Activated CD4-positive, alpha-beta T cell treated with anti-CD3 and anti-CD28 coated beads, Interleukin-10, Interleukin-2, amounts not matched to agents 100 ng/mL and 50 ng/mL, durations not matched to agents 16 hours and 8 hours (primary cell): ENCODE measurements at places on chromosomes 3 and 15.

DNA sequence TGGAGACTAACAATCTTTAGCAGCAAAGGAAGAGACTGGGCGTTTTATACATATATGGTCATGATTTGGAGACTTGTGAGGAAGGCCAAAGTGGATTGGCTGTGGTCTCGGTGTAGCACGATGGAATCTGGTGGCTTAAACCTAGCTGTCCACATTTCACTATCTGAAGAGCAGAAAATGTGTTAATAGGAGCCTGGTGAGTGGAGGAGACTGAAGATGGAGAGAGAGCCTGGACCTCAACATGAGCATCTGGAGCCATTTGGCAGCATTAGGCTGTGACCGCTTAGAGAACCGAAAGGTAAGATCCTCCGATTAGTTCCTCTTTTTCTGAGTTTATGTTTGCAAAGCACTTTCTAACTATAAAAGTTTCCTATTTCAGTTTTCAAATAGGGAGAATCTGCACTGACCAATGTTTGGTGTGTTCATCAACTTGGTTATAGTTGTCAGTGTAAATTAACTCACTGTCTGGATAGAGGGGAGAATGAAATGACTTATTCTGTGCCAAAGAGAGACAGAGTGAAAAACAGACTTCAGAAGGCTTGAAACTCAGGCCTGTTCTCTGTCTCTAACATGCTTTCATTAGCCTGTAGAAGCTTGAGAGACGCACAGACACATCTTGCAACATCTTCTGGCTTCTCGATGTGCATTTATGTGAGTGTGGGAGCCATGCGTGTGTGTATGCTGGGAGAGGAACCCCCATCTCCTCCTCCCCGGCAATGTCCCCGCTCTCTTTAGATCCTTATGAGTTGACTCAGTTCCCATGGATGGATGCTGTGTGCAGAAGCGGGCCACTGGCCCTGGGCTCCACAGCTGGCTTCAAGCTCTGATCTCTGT is 244.7 kb upstream of the TBL1XR1 start:
- no peak for DNase-seq

GRCh38 chr3:78507196-78507984 is 1260.4 kb downstream of the ROBO1 start:
- DNase-seq = no peak

DNA sequence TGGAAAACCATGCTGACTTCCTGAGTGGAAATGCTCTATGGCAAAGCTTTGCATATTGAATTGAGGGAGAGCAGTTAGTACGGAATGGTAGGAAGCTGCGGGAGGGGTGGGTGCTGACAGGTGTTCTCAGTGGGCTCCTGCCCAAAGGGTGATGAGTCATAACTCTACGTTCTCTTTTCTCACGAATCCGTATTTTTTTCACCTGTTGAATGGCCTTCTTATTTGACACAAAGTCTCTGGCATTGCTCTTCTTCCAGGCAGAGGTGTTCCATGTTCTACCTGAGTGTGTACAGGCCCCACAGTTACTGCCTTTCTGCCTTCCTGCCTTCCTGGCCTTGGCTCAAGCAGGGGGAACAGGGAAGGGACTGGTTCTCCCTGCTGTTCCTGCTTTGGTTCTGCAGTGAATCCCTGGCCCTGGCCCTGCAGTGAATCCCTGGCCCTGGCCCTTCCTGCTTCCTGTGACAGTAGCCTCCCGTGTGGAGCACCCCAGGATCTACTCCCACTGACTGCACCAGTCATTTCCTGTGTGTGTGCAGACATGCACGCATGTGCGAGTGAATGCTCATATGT is 31.9 kb downstream of the TRAK1 start:
- no peak for DNase-seq

DNA sequence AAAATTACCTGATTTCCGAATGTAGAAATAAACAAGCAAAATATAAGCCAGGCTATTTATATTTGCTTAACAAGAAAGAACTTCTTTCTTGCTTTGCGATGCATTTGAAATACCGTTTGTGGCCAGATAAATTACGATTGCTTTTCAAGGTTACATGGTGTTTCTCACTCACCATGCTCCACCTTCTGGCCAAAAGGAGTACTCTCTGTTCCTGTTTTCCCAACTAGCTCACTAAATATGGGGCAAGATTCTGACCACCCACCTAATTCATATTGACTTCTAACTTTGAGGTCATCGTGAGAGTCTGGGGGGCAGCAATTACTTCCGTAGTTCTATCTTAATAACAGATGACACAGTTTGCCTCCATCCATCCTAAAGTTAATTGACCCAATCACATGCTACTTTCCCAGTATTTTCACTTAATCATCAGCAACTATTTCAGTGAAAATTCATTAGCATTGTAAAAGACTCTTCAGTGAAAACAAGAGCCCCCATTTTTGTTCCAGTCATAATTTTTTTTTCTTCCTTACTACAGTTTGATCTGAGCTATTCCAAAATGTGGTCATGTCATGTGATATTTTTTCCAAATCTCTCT is 25.9 kb downstream of the ACP3 start:
- peak; percentile 47 for DNase-seq

DNA sequence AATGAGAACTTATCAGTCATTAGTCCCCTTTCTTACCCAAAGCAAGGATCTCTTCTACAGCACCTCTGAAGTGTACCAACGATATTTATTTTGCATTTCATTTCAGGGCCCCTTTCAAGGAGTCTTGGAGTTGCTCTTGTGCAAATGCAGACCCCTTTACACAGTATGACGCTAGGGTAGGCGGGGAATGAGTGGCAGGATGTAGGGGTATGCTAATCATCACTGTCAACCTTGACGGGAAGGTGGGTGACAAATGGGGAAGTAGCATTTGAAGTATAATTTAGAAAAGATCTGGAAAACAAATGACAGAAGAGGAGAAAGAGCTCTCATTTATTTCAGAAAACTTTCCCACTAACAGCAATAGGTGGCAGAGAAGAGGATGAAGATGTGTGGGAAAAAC is 94.4 kb downstream of the LRRN1 start:
- no peak for DNase-seq

DNA sequence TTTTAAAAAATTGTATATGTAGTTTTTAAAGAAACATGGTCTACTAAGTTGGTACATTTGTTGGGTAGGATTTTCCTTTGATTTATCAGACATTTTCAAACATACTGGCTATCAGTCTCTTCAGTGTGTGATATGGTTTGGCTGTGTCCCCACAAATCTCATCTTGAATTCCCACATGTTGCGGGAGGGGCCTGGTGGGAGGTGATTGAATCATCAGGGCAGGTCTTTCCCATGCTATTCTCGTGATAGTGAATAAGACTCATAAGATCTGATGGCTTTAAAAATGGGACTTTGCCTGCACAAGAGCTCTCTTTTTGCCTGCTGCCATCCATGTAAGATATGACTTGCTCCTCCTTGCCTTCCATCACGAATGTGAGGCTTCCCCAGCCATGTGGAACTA is 121.9 kb downstream of the ABI3BP start:
- no peak for DNase-seq

GRCh38 chr3:182999767-183000166 is 19.4 kb upstream of the DCUN1D1 start:
- no peak for DNase-seq

GRCh38 chr3:8959668-8960067 is 3.6 kb downstream of the RAD18 start:
- DNase-seq = no peak

DNA sequence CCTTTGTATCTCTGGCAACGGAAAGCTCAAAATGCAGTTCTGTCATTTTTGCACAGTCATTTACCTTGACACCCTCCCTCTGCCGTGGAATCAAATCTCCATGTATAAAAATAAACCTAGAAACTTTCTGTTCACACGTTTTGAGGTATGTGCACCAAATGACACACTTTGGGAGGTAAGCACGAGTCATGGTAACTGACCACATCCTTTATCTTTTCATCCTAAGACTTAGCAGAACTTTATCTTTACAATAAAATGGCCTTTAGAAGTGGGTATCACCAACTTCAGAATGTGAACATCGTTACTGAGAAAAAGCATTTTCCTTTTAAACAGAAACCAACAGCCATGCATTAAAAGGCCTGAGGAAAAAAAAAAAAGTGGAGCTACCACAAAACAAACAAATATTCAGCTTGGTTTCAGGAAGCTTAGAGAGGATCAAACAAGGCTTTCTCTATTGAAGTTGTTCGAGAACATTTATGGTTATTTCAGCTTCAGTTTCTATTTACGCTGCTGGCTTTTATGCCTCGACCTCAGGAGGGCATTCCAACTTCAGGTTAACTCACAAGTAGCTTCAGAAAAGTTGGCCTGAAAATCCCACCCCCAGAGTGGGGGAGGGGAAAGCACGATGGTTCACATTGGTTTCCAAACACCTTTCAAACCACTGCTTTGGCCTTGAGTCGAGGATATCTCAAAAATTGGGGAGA is 171.1 kb upstream of the ICE2 start:
- DNase-seq = peak; percentile 88

- no peak for DNase-seq
Observed at GRCh38 chr3:26535151-26535550, 87.4 kb upstream of the LRRC3B start.

DNA sequence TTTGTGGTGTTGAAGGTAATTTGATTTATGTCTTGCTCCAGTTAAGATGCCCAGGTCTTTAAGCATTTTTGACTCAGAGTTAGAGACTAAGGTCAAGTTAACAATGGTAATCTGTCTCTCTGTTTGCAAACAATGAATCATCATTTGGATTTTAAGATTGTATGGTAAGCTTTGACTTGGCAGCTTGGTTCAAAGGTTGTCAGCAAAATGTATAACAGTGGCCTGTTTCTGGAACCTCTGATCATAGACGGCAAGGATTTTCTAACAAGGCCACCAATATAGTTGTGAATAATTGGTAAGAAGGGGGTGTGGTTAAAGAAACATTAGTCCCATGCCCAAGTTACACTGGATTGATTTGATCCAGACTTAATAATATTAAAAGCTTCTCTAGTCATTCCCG is 775.2 kb upstream of the GOLIM4 start:
- no peak for DNase-seq

DNA sequence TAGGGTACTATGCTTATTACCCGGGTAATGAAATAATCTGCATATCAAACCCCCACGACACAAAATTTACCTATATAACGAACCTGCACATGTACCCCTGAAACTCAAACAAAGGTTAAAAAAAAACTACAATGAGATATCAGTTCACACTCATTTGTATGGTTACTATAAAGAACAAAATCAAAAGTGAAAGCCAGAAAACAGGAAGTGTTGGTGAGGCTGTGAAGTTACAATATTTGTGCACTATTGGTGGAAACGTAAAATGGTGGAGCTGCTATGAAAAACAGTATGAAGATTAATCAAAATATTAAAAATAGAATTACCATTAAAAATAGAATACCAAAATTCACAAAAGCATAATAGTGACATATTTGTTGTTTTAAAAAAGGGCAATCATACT is 128.9 kb downstream of the ZIC1 start:
- DNase-seq = no peak

DNA sequence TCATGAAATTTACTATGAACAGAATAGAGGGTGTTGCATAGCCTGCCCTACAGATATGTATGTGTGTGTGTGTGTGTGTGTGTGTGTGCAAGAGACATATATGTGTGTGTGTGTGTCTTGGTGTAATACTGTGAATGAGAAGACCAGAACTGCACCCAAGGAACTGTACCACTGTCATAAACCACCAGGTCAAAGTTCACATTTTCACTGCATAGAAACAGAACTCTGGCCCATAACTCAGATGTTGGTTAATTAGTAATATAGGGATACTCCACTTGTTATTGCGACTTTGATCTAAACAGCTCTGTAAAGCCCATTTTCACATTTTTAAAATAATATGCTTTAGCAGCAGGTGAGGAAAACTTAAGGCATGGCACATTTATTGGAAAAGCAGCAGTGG is 111.8 kb downstream of the IGF2BP2 start:
- no peak for DNase-seq

DNA sequence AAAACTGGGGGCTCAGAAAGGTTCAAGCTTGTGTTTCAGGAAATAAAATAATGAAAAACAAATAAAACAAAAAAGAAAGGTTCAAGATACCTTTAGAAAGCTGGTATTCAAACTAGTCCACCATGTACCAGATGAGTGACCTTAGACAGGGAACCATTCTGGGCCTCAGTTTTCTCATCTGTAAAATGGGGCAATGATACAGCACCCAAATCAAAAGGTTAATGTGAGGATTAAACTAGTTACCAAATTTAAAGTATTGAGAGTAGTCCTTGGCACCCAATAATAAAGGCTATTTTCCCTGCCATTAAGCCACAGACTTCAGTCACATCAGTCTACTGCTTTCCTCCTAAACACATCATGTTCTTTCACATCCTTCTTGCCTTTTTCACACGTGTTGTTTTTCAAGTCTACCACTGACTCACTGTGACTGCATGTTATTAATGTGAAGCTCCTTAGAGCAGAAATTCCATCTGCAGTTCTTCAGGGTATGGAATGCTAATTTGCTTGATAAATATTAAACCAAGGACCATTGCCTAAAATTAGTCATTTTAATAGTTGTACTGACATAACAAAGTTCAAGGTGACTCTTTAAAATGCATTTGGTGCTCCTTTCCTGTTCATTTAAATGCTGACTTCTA is 19.9 kb downstream of the TAMM41 start:
- DNase-seq = peak; percentile 14

DNA sequence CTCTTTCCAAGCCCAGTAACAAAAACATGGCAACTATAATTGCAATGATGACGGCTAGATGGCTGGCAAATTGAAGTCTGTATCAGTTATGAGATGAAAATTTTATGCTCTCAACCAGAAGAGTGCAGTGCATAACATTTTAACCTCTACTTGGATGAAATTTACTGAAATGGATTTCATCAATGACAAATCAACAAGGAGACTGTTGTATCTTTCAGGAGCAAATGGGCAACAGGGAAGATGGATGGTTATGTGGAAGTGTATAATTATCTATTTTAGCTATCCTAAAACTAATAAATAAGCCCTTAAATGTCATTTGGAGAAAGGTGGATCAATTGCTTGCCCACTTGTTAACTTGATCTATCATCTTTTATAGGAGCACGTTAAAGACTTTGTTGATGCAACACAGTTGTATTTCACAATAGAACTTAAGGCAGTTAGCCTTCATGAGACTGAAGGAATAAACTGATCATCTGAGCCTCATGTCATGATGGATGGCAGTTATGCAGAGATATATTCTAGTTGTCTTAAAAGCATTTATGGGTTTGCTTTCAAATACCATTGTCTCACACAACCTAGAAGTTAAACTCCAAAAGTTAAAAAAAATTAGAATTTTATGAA is 315.1 kb upstream of the TBC1D5 start:
- no peak for DNase-seq

DNA sequence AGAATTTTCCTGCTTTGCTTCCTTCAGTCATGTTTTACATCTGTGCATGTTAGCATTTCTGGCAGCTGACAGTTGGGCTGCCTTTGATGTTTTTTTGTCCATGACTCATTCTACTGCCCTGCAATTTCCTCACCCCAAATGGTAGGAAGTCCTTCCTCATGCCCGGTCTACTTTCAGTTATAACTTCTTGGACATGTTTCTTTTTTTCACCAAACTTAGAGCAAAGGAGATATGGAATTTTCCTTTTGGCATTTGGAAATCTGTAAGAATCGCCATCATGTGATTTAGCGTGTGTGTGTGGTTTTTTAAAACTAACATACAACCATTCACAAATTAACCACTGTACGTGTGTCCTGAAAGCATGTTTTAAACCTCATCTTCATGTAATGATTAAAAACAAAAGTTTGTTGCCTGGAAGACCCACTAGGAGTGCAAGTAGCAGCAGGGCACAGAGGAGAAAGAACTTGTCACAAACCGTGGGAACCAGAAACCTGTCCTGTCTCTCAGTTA is 430.7 kb upstream of the CFAP20DC start:
- peak; percentile 82 for DNase-seq
